Activated CD4-positive, alpha-beta T cell treated with anti-CD3 and anti-CD28 coated beads for 4 hours (primary cell): ENCODE measurements at places on chromosomes 5 and 9.

GRCh38 chr5:143583409-143583808 lies 179.9 kb upstream of the NR3C1 start:
- no peak for DNase-seq

DNA sequence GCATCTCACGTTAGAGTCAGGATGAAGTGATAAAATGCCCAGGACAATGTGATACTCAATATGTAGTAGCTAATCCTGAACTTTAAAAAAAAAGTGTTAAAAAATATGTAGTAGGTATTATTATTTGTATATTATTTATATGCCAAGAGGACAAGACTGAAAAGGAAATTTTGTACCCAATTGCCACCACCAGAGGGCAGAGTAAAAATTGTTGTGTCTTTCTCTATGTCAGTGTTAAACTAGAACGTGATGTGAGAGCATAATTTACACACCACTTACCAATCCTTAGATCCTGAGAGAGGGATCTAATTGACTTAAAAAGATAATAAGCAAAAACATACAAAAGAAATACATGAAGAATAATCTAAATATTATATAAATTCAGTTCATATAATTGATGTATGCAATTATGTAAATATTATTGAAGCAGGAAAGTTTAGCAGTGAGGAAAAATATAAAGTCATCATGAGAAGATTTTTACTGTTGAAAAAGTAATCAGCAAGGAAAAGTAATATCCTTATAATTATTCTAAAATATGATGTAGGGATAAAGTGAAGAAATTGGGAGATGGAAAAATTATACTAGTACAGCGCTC lies 288.9 kb downstream of the RAB3C start:
- DNase-seq: no peak

DNA sequence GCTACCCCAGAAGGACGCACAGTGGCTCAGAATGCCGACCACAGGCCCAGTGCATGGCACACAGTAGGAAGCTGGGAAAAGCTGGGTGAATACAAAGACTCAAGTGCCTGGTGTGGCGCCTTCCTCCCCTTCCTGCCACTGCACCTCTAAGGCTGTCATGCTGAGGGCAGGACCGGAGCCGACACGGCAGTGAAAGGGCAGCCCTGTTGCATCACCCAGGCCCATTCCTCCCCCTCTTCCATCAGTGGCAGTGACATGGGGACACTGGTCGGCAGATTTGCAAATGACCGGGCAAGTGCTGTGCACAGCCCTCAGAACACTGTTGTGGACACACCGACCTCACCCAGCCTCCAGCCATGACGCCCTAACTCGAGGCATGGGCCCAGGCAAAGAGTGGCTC lies 84.0 kb downstream of the STK10 start:
- no peak for DNase-seq

DNA sequence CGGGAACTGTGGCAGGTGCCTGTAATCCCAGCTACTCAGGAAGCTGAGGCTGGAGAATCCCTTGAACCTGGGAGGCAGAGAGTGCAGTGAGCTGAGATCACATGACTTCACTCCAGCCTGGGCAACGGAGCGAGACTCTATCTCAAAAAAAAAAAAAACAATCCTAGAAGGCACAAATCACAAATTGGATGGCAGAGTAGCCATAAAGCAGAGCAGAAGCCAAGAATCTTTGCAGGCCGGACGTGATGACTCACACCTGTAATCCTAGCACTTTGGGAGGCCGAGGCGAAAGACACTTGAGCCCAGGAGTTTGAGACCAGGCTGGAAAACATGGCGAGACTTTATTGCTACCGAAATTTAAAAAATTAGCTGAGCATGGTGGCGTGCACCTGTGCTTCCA lies 9.2 kb upstream of the FUBP3 start:
- no peak for DNase-seq

DNA sequence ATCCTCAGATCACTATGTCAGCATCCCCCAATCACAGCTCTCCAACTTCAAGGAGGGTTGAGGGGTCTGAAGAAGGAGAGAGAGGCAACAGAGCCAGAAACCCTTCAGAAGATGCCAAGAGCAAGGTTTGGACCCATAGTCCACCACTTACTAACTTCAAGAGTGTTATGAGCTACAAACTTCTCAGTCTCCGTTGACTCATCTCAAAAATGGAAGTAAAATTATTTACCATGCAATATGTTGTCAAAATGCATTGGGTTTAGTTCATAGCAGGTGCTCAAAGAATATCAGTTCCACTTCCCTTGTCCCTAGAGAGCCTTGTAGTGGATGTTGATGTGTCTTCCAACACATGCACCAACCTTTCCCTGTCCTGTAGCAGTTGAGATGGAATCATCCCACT lies 116.0 kb downstream of the KCNIP1 start:
- no peak for DNase-seq

DNA sequence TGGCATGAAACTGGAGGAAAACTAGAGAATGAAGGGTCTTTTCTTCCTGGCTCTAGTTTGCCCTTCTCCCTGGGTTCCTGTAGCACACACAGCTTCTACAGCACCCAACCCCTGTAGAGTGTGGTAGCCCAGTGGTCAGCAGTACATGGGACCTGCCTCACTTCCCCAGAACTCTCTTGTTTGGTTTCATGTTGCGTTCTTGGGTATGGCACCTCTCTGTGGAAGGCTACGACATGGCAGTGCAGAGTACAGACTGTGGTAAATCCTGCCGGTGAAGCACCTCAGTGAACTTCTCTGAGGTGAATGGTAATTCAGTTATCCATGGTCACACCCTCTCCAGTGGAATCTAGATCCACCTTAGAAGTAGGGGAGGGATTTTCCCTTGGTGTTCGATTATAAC lies 105.5 kb downstream of the TLR4 start:
- no peak for DNase-seq

DNA sequence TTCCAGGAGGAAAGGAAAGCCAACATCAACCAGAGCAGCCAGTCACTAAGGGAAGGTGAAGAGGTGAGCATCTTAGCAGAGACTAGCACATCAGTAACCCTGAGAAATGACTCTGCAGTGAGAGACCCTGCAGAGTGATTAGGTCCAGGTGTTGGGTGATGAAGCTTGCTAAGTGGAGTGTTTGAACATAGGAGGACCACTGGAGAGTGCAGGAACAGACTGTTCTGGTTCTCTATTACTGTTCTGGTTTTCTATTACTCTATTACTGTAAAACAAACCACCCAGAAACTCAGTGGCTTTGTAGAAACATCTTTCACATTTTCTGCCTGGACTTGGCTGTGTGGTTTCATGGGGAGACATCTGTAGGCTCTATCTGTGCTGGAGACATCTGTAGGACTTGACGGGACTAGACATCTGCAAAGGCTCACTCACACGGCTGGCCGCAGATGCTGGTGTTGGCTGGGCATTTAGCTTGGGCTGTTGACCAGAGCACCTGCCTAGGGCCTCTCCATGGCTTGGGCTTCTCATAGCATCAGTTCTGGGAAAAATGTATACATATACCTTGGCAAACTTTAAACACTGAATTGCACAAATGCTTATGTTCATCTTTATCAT lies 33.4 kb upstream of the SPATA31E1 start:
- DNase-seq: no peak

- no peak for DNase-seq
These were observed 56.8 kb downstream of the PTCH1 start for GRCh38 chr9:95459851-95460517.

- DNase-seq: no peak
These were observed 58.4 kb upstream of the SARDH start for GRCh38 chr9:133796562-133796961.

- no peak for DNase-seq
These were observed 227.3 kb upstream of the DAPK1 start for GRCh38 chr9:87270221-87270847.

- no peak for DNase-seq
These were observed 60.6 kb downstream of the GRIN3A start for GRCh38 chr9:101677861-101678260.

DNA sequence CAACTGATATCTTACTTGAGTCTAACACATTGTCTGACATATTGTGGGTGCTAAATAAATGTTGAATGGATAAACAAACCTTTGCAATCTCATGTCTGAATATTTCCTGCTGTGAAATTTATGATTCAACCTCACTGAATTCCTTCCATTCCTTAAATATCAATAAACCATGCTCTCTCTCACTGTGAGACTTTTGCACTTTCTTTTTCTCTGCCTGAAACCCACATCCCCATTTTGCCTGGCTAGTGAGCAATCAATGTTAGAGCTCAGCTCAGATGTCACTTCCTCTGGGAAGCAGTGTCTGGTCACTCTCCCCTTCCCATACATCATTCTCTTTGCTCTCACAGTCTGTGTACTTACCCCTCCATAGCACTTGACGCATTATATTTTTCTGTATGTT lies 383.7 kb upstream of the TRPC7 start:
- no peak for DNase-seq

DNA sequence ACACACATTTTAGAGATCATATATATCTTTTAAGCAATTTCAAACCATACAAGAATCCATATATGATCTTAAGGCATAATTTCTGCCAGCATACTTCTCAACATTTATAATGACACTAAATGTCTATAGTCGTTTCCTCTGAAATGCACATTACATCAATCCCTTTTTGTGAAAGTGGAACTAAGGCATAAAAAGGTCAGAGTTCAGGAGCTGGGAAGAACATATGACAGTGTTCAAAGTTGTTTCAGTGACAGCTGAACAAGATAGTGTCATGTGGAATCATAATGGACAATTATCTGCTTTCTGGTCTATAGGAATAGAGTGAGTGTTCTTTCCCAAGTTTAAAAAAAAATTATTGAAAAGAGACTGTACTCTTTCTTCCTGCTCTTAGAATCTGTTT lies 2.4 kb upstream of the MOB3B start:
- DNase-seq: no peak

DNA sequence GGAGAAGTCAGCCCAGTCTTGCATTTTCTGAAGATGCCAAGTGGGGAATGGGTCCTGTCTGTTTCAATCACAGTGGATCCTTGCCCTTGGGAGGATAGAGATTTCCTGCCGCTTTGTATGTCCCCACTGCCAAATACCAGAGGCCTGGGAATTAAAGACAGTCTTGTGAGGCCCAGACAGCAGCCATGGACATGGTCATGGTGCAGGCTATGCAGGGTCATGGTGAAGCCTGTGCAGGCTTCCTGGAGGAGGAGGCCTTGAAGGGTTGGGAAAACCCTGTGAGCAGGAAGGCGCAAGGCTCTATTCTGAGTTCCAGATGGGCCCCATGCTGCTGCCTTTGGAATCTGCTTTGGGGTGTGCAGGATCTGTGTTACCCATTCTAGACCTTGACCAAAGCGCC lies 57.3 kb upstream of the PITX1 start:
- no peak for DNase-seq
